ENCODE measurements at places on chromosomes 12 and 14.
A peak's percentile ranks its signal among the peaks of the same experiment; 100 is the strongest.

- no peak for DNase-seq
Measured at GRCh38 chr14:96072076-96072475, 32.9 kb downstream of the C14orf132 start.

- DNase-seq = peak; percentile 88
Measured at GRCh38 chr12:108629824-108630476, 3.7 kb downstream of the SELPLG start.

GRCh38 chr14:48125654-48126053 is 450.2 kb upstream of the MDGA2 start:
- DNase-seq = no peak

- DNase-seq = no peak
Measured at GRCh38 chr14:105315211-105315721, 718 bp downstream of the PACS2 start.

- peak; percentile 20 for DNase-seq
Measured at GRCh38 chr14:71726580-71727021, 205.6 kb upstream of the RGS6 start.

DNA sequence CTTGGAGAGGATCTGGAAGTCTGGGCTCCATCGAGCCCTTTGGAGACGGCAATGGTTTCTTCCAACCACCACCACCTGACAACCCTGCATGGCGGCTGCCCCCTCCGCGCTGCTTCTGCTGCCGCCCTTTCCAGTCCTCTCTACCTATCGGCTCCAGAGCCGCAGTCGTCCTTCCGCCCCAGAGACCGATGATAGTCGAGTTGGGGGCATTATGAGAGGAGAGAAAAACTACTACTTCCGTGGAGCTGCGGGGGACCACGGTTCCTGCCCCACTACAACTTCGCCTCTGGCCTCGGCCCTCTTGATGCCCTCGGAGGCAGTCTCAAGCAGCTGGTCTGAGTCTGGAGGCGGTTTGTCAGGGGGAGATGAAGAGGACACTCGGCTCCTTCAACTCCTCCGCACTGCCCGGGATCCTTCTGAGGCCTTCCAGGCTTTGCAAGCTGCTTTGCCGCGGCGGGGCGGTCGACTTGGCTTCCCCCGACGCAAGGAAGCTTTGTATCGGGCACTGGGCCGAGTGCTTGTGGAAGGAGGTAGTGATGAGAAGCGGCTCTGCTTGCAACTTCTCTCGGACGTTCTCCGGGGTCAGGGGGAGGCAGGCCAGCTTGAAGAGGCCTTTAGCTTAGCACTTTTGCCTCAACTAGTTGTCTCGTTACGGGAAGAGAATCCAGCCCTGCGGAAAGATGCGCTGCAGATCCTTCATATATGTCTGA is 499 bp downstream of the TOGARAM1 start:
- DNase-seq = peak; percentile 47

- DNase-seq = no peak
Measured at GRCh38 chr12:104510873-104511440, 54.2 kb downstream of the CHST11 start.

DNA sequence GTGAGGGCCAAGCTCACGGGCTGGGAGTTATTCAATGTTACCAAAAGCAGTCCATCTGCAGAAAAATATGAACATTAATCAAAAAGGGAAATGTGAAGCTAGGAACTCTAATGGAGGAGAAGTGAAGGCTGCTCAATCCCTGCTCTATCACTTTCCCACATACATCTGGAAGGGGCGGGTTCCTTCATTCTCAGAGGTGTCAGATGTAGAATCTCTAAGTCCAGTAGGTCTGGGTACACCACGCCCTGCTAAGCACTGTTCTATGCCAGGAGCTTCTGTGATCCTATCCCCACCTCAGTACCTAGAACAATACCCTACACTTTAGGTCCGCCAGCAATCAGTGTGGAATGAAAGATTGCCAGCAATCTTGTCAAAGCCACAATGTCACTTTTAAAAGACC is 37.0 kb upstream of the ANO2 start:
- DNase-seq = no peak

DNA sequence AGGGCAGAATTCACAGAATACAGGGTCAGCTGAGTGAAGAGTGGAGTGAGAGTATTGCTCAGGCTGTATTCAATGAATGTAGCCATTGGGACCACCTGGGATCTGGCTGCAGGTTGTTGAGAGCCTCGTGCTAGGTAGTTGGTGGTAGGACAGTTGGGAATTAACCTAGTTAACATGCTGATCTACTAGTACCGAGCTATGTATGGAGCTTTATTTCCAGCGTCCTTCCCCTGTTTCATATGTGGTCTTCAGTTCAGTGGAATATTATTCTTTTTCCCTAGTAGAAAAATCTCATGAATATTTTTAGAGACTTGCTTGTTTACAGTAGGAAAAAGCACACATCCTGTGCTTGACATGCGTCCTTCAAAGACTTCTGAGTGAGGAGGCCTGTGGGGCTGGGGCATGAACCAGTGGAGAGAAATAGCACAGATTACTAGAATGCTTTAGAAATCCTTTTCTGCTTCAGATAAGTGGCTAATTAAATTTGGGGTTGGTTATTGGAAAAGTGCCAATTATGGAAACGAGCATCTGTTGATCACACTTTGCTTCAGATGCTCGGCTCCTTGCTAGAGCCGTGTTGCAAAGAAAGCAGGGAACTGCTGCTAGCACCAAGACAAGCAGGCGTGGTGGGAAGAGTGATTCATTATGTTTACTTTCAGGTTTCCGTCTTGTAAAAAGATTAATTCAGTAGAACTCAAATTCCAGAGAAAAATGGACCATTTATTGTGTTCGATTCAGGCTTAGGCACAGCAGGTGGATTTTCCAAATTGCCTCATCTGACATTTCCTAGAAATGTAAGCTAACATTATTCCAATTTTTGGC is 53.6 kb downstream of the ARF6 start:
- peak; percentile 73 for DNase-seq

DNA sequence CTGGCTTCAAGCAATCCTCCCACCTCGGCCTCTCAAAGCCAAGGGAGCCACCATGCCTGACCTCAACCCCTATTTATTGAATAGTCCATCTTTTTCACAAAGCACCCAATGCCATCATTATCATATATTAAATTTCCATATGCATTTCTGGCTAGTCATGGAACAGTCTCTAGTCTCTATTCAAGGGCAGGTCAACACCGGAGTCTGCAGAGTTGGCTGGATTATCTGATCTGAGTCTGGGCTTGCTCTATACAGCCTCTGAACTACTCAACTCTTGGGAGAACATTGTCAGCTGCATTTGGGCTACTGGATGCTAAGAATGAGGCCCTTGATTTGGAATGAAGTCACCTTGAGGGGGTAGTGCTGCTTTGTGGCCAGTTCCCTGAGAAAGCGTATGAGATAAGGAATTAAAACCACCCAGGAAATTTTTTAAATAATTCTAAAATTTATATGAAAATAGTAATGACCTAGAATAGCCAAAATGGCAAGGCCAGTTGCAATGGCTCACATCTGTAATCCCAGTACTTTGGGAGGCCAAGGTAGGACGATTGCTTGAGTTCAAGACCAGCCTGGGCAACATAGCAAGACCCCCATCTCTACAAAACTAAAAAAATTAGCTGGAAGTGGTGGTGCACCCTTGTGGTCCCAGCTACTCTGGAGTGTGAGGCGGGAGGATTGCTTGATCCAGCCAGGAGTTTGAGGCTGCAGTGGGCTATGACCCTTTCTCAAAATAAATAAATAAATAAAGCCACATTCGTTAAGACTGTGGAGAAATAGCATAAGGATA is 6.9 kb upstream of the NAA25 start:
- no peak for DNase-seq

- DNase-seq = no peak
Measured at GRCh38 chr12:6500466-6500865, 6.6 kb downstream of the NCAPD2 start.

DNA sequence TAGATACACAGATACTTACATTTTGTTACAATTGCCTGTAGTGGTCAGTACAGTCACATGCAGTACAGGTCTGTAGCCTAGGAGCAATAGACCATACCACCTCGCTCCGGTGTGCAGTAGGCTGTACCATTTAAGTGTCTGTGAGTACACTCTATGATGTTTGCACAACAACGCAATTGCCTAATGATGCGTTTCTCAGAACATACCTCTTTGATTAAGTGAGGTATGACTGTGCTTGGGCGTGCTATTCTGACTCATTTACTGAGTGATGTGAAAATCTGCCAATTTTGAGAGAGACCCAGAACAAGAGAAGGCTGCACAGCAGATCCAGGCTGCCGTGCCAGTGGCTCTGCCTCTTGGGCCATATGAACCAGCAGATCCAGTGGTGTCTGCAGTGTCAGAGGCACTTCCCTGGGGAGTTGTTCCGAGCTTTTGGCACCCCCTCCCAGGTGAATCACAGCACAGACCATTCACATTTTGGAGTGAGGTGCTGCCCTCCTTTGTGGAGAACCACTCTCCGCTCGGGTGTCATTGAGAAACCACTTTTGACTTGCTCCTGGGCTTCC is 20.4 kb downstream of the DLK1 start:
- peak; percentile 85 for DNase-seq

DNA sequence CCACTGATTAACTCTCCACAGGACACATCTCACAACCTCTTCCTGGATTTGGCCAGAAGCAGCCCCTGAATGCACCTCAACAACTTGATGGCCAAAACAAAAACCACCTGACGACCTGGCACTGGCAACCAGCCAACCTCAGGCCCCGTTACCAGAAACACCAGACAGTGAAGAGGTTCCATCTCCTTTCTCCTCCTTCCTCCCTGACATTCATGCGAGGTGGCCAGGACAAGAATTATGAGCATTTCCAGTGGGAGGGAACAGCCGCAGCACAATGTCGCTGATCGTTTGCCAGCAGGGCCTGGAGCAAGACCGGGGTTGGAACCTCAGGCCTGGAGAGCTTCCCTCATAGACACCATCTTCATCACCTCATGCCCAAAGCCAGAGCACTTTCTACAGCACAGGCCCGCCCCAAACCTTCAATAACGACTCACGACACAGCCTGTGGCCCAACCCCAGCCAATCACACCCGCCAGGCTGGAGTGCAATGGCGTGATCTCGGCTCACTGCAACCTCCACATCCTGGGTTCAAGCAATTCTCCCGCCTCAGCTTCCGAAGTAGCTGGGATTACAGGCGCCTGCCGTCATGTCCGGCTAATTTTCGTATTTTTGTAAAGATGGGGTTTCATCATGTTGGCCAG is 48.7 kb downstream of the CCDC88C start:
- no peak for DNase-seq

- DNase-seq = peak; percentile 54
Measured at GRCh38 chr12:26188127-26188526, 7.2 kb upstream of the SSPN start.
